ENCODE measurements at places on chromosomes 7 and 10.

GRCh38 chr10:69858201-69858600 is 56.5 kb downstream of the COL13A1 start:
- no peak for ATAC-seq

- ATAC-seq: no peak
Observed at GRCh38 chr10:34181553-34182300, 633.4 kb downstream of the PARD3 start.

- ATAC-seq: no peak
Observed at GRCh38 chr7:135690566-135690965, 28.3 kb downstream of the STMP1 start.

DNA sequence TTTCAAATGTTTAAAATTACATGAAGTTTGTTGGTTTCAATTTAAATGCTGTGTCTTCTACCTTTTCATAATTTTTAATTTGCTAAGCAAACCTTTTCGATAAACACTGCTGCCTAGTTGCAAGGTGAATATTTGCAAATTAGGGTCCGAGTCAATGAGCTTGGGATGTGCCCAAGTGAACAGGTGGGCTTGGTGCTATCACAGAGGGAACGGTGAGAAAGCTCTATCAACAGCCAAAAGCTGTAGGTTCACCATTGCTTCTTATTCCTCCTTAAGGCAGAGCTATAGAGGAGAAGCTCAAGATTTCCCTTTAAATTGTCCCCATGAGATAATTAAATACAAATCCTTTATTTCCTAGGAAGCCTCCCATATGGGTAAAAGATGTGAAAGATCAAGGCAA is 245.3 kb upstream of the CELF2 start:
- ATAC-seq: no peak

GRCh38 chr7:111090846-111091245 is at the start of gene LRRN3:
LRRN3 (plus strand) TSS chr7:111091127; CDS start chr7:111122773, 31,646 bp downstream.
- ATAC-seq: no peak

DNA sequence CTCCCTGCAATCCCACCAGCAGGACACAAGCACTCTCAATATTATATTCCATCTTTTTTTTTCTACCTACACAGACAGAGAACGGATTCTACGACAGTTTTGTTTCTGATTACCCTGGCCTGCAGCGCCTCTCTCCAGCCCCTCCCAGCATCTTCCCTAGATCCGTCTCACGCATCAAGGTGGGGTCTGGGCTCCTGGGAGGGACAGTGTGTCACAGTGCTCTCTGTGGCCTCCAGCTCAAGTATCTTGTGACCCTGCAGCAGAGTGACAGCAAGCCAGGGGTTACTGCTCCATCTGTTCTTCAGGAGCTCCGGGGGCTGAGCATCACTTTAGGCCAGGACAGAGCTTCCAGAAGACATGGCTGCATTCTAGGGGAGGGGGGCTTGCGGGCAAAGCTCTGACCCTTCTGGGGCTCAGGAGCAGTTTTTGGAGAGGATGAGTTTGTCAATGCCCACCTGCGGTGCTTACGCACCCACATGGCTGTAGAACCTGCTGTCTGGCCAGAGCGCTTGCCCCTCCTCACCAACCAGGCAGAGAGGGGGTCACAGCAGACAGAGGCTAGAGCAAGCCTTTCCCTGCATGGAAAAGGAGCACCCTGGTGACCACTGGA is 22.6 kb downstream of the MYO1G start:
- no peak for ATAC-seq

GRCh38 chr10:27620430-27621397 is 116.6 kb downstream of the RAB18 start:
- ATAC-seq: peak; percentile 80

- no peak for ATAC-seq
Observed at GRCh38 chr10:123445261-123445775, 220.8 kb upstream of the GPR26 start.

DNA sequence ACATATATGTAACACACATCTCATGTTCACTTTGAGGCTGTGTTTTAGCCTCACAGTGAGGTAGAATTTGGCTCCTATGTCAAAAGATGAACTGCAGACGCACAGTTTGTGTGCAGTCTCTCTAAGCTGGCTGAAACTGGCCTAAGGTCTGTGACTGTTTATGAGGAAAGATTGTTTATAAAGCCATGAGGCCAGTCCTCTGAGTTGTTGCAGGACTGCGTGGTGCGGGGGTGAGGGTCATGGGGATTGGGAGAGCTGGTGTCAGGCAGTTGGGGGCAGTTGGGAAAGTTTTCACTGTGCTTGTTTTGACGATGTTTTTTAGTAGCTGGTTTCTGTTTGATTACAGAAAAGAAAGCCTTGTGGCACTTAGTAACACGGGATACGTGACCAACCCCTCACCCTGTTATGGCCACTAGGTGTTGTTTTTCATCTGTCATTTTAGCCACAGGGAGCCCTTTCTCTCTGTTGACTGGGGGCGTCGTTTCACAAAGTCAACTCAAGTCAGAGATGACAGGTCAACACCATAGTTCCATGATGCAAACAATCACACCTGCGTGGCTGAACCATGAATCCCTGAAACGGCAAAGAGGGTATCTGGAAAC is 310.9 kb downstream of the CCDC3 start:
- no peak for ATAC-seq

DNA sequence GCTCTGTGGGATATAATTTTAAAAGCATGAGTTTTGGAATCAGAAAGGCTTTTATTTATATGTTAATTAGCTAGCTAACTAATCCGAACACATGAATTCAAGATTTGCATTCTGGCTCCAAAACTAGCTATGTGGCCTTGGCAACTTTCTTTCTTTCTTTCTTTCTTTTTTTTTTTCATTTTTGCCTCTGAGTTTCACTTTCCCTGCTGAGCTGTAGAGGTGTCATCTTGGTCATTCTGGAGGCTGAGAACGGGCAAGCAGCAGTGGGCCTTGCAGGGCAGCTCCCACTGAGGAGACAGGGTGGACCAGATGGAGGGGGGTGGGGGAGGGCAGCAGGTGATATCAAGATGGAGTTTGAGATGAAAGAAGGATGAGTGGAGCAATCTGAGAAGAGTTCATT is 24.8 kb upstream of the SFMBT2 start:
- no peak for ATAC-seq

- no peak for ATAC-seq
Observed at GRCh38 chr10:48364659-48365405, 58.4 kb downstream of the MAPK8 start.

DNA sequence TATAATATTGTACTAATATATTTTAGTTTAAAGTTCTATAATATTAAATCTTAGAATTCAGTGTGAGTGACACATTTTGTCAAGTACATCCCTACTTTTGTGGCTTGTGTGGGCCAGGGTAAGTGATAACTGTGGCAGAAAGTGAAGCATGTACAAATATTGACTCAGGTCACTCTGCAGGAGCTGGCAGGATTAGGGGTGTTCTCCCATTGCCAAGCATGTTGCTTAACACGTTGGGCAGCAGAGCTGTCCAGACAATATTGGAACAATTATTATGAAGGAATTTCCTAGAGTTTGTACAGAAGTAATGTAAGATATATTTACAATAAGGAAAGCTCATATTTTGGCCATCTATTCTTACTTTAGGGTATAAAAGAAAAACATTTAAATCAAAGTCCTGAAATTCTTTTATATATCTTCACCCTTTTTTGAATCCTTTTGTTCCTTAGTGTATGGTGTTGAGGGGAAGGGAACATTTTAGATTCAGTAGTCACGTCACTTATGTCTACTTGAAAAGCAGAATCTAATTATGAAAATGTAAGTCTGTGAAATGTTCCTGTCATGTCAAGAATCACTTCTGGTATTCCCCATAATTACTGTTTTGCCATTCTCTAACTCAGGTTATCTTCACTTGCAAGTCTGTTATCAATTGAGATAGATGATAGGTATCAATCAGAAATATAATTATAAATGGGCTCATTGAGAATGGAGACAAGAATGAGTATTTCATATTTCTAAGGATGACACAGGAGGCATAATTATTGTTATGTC is 4.0 kb downstream of the HDAC9 start:
- ATAC-seq: no peak

GRCh38 chr7:409339-410281 is 110.0 kb downstream of the PDGFA start:
- ATAC-seq: no peak

DNA sequence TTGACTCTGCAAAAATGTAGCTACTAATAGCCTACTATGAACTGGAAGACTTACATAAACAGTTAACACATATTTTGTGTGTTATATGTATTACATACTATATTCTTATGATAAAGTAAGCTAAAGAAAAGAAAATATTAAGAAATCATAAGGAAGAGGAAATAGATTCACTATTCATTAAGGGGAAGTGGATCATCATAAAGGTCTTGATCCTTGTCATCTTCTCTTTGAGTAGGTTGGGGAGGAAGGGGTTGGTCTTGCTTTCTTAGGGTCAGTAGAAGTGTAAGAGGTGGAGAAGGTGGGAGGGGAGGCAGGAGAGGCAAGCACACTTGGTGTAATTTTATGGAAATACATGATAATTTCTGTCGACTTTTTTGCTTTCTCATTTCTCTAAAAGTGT is 81.3 kb downstream of the NAMPT start:
- no peak for ATAC-seq

- ATAC-seq: no peak
Observed at GRCh38 chr7:157129200-157129599, 9.5 kb upstream of the UBE3C start.

DNA sequence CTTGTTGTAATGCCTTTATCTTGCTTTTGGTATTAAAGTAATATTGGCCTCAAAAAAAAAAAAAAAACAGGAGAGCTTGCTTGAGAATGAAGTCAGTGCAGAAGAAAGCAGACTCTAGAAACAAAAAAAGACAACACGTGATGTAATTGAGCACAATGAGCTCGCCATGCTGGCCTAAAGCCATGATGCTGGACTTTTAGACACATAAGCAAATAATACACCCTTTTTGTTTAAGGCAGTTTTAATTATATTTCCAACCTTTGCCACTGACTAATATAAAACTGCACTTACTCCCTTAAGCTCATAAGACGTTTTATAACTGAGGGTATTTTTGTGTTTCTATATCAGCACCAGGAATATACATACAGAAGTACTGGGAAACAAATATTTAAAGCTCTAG is 798.3 kb downstream of the KCNMA1 start:
- ATAC-seq: no peak

DNA sequence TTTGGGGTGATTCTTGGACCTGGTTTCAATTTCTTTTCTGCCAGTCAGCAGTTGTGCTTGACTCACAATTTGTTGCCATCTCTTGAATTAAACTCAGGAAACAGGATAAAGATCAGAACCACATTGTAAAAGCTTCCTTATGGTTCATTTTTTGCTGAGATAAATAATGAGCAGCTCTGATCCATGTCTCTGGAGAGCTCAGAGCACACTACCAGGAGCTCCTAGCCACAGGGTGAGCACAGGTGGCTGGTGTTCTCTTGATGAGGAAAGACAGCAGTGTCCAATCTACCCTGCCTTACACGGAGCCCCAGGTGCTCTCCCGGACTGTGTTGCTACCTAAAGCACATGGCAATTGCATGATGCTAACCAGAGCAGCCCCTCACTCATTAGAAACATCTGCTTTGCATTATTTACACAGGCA is 17.2 kb upstream of the FAM170B start:
- ATAC-seq: no peak

DNA sequence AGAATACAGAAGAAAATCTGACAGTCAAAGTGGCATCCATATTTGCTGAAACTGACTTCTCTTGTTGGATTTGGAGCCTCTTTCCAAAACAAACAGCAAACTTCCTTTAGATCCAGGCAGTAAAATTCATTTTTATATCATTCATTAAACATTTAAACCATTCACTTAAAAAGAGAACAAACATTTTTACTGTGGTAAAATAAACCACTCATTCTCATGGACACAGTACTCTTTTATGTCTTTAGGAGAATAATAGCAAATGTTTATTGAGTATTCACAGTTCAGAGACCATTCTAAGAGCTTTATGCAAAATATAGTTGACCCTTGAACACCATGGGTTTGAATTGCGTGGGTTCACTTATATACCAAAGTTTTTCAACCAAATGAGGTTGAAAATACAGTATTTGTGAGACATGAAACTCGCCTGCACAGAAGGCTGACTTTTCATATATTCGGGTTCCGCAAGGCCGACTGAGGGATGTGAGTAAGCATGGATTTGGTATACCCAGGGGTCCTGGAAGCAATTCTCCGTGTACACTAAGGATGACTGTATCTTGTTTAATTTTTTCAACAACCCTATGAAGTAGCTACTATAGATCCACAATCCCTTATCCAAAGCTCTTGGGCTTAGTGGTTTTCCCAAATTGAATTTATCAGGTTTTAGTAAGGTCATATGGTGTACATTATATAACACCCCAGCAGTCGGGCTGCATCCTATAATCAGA is 49.1 kb downstream of the ATXN7L1 start:
- ATAC-seq: no peak

DNA sequence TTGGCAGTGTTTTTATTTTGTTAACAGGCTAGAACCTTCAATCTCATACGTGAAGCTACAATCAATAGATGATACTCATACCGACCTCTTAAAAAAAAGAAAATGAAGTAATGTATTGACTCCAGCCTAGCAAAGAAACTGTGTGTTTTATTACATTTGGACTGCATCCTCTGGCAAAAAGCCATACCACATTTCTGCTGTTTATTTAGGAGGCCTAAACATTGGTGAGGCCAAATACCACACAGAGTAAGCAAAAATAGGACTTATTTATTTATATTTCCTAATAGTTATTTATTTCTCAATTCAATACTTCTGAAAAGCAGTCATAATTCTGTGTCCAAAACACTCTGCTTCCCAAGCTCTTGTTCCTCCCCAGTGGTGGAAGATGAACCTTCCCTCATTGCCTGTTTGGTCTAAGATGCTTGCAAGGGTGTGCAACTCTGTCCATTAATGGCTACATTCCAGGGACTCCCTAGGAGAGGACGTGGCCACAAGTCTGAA is 398.8 kb upstream of the KLF6 start:
- ATAC-seq: no peak

GRCh38 chr10:86759073-86759672 is 2.8 kb downstream of the BMPR1A start:
- ATAC-seq: no peak

DNA sequence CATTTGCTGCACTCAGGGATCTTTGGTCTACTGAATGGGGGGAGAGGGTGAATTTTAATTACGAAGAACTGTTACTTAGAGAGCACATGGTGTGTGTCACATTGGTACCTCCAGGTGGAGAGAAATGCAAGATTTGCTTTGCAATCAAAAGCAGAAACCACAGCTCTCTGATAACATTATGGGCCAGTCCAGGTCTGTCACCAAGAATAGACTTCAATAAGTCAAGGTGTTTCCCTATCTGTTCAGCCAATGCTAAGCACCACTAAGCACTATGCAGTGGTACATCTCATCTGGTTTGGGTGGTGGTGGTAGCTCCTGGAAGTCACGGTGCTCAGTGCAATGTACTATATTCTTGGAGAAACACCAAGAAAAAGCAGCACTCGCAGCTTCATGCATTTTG is 119.6 kb upstream of the AFAP1L2 start:
- ATAC-seq: no peak

DNA sequence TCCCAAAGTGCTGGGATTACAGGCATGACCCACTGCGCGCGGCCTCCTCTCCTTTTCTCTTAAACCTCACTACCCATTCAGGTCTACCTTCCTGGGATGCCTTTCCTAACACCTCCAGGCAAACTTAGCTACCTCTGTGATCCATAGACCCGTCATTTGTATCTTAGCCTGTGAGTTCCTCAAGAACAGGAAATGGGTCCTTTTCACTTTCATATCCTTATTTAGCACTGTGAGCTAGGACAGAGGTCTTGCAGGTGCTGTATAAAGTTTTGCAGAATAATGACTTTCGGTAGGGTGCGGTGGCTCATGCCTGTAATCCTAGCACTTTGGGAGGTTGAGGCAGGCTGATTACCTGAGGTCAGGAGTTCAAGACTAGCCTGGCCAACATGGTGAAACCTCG is 215.7 kb downstream of the RELN start:
- no peak for ATAC-seq

- ATAC-seq: peak; percentile 24
Observed at GRCh38 chr7:116353647-116354046, 143.3 kb downstream of the TES start.

GRCh38 chr7:47591655-47592572 is 10.0 kb upstream of the TNS3 start:
- no peak for ATAC-seq

Measured in esophagus mucosa (tissue), 1 donor.